Activated CD4-positive, alpha-beta memory T cell treated with anti-CD3 and anti-CD28 coated beads, Interleukin-2, amount 10 ng/mL, durations not matched to agents 7 days and 5 days (primary cell): ENCODE measurements at places on chromosomes 7 and 10. TPM values are rescaled to one million over a fixed set of nuclear protein-coding genes. Genes with fewer than 3 reads are reported as not detected.

ADAMTS14 gene
- total RNA-seq, result not detected

ASAH2 gene
- total RNA-seq, result 2.1 TPM

EVX1 gene
- not detected for total RNA-seq

GRCh38 chr10:78815702-78816334, 252.9 kb upstream of the ZMIZ1 start:
- no peak overlapping the region for H3K27ac ChIP-seq
- no peak for DNase-seq
- no peak overlapping the region for H3K4me3 ChIP-seq
- no peaks in the 10 kb centered on the region for H3K36me3 ChIP-seq
- H3K4me1 ChIP-seq, result no peaks in the 10 kb centered on the region

- no peaks in the 10 kb centered on the region for H3K4me1 ChIP-seq
- DNase-seq, result no peak
- peaks cover 2% of the 10 kb centered on the region for H3K27me3 ChIP-seq
- H3K36me3 ChIP-seq, result no peaks in the 10 kb centered on the region
- H3K4me3 ChIP-seq, result no peak overlapping the region
- H3K27ac ChIP-seq, result no peak overlapping the region
These were observed 141.5 kb upstream of the EEPD1 start for GRCh38 chr7:36011588-36011965.

DNA sequence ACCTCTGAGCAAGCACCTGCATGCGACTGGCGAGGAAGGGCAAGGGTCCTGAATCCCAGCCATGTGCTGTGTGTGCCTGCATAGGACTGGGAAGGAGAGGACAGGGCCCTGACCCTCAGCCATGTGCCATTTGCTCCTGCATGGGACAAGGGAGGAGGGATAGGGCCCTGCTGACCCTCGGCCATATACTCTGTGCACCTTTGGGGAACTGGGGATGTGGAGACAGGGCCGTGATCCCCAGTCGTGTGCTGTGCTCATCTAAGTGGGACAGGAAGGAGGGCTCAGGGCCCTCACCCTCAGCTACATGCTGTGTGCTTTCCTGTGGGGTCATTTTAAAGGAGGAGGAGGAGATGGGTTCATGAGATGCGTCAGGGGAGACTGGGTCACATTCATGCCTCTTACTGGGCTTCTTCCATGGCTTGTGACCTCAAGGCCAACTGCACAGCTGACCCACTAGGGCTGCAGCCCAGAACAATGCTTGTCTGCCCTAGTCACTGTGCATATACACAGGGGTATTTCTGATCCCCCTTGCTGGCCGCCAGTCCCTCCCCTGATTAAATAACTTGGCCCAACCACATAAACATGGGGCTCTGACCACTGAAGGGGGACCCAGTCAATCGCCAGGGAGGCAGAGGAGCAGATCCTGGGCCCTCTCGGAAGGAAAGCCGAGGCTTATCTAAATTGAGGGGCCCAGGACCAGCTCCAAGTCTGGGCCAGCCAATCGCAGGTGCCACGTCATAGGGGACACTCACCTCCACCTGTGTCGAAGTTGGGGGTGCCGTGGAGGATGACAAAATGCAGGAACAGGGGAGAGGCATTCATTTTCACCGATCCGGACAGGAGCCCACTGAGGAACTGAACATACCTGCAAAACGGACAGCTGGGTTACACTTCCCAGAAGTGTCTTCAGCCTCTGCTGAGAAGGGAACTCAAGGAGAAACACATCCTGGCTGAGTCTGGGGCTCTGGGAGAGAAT, 167.3 kb downstream of the TNS3 start:
- DNase-seq, result no peak
- H3K4me1 ChIP-seq, result no peaks in the 10 kb centered on the region
- H3K27me3 ChIP-seq, result no peaks in the 10 kb centered on the region

DNA sequence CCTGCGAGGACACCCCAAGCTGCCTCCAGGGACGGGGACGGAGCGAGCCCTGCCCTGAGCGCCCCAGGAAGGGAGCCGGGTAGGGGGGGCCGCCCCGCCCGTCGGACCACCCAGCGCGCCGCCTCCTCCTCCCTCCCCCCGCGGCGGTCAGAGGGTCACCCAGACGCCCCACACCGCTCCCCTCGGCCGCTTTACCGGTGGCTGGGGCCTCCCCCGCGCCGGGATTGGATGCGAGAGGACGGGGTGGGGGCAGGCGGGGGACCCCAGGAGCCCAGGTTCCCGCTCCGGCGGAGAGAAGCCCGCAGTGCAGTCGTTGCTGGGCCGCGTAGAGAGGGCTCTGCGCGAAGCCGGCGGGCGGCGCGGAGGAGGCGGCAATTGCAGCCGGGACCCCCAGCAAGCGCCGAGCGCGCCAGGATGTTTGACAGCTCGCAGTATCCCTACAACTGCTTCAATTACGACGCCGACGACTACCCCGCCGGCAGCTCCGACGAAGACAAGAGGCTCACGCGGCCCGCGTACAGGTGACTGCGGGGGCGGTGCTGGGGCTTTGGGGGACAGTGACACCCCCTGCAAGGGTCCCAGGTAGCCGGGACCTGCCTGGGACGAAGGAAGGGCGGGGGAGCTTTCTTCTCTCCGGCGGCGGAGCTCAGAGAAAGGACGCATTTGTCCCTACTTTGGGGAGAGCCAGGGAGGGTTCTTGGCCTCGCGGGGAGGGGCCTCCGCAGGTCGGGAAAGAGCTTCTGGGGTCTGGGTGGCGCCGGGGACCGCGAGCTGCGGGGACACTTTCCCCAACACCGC, at the start of gene FOXL3:
Gene FOXL3 (plus strand): TSS at position 415 of the 798 bp plus-strand sequence. CDS start 0 bp downstream, at position 415.
- peaks cover 23% of the 10 kb centered on the region for H3K27me3 ChIP-seq
- no peak within 1 kb of the TSS for H3K27ac ChIP-seq
- no peak for DNase-seq
- H3K4me1 ChIP-seq, result no peaks in the 10 kb centered on the region
- no peak within 1 kb of the TSS for H3K4me3 ChIP-seq

DNA sequence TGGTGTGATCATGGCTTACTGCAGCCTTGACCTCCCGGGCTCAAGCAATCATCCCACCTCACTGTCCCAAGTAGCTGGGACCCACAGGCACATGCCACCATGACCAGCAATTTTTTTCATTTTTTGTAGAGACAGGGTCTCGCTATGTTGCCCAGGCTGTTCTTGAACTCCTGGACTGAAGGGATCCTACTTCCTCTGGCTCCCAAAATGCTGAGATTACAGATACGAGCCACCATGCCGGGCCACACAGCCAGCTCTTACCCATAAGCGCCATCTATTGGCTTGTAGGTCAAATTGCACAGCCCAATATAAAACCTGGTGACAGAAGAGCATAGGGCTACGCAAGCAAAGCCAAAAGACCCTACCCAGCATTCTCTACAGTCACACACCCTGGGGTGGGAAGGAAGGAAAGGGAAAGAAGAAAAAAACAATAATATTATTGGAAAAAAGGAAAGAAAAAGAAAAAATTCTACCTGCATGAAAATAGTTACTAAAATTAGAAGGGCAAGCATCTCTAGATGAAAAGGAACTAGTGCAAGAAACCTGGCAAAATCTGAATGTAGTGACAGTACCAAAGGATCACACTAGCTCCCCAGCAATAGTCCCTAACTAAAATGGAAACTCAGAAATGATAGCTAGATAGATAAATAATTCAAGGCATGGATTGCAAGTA, 29.4 kb upstream of the AMPH start:
- no peaks in the 10 kb centered on the region for H3K36me3 ChIP-seq
- DNase-seq, result peak; percentile 36
- H3K4me3 ChIP-seq, result no peak overlapping the region
- peaks cover 35% of the 10 kb centered on the region for H3K27me3 ChIP-seq
- H3K27ac ChIP-seq, result no peak overlapping the region
